GM13977 (cell line): ENCODE measurements at places on chromosomes 12 and 14.
A peak's percentile ranks its signal among the peaks of the same experiment; 100 is the strongest.

DNA sequence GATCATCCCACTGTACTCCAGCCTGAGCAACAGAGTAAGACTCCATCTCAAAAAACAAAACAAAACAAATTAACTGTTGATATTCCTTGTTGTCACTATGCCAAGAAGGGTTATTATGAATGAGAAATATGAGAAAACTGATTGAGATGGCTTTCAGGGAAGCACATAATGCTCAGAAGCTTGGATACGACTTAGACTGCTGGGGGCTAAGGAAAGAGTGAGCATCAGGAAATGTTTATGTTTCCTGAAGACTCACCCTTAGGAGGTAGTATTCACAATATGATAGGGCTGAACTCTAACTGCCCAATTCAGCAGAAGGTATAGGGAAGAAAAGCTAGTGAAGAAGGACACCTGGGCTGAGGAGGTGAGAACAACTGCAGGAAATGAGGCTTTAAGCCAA is 6.3 kb downstream of the STYK1 start:
- no peak for DNase-seq

DNA sequence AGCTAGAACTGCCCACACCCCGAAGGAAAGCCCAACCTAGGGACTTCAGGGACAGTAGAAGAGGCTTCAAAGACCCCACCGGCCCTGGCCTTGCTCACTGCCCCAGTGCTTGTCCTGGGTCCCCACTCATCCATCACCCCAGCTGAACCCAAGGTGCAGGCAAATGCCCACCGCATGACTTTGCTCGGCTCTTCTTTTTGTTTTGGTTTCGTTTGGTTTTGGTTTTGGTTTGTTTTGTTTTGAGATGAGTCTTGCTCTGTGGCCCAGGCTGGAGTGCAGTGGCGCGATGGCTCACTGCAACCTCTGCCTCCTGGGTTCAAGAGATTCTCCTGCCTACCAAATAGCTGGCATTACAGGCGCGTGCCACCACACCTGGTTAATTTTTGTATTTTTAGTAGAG is 9.0 kb downstream of the CCDC85C start:
- peak; percentile 76 for DNase-seq

DNA sequence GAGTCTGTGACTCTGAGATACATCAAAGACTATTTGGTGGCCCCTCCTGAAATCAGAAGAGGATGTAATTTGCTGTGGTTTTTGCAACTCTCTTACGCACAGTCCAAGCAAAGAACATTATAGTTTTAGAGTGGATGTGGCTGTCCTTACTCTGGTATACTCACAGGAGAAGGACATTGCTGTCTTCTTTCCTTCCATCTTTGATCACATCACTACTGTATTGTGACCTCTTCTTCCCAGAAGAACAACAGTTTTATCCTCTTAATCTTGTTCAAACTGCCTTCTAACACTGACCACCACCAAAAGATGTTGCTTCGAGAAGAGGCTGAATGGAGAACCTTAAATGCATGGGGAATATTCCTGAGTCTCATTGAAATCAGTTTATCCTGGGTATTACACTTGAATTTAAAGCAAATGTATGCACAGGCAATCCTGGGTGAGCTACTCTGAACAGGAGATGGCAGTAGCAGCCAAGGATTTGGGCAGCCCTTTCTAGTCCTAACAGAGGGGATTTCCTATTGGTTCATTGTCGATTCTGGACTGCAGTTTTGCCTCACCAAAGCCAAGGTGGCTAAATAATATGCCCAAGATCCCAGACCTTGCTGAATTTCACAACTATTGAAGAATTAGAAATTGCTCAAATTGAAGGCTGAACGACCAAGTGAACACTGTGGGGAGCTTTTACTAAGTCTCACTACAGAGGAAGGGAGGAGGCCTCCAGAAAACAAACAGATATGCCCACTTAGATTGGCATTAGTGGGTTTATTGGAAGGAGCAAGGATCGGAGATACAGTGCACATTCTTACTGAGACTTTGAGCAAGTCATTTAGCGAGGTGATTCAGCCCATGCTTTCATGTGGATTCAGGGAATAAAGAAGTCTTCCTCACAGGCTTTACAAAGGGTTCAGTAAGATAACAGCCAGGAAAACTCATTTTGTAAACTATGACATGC is 282.8 kb downstream of the PAWR start:
- DNase-seq: peak; percentile 14

- peak; percentile 38 for DNase-seq
These were observed 14.2 kb downstream of the FAM161B start for GRCh38 chr14:73935666-73936065.

- DNase-seq: no peak
These were observed 1267.6 kb downstream of the SLC16A7 start for GRCh38 chr12:60863421-60863820.

DNA sequence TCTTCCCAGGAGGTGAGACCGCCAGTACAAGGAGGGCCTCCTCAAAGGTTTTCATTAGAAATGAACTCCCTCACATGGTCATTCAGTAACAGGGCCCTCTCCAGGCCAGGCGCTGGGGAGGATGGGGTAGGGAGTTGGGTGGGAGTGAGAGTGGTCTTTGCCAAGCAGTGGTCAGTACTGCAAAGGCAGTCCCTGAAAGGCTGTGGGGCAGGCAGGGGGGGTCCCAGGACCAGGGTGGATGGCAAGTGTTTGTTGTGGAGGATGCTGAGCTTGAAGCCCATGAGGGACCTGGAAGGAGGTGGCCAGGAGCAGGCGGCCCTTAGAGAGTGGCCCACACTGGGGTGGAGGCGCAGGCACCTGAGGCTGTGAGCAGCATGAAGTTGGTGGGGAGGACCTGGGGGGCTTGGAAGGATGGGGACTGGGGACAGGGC is 26.1 kb downstream of the CEP170B start:
- DNase-seq: no peak
